ENCODE measurements at places on chromosomes 12 and 14.

DNA sequence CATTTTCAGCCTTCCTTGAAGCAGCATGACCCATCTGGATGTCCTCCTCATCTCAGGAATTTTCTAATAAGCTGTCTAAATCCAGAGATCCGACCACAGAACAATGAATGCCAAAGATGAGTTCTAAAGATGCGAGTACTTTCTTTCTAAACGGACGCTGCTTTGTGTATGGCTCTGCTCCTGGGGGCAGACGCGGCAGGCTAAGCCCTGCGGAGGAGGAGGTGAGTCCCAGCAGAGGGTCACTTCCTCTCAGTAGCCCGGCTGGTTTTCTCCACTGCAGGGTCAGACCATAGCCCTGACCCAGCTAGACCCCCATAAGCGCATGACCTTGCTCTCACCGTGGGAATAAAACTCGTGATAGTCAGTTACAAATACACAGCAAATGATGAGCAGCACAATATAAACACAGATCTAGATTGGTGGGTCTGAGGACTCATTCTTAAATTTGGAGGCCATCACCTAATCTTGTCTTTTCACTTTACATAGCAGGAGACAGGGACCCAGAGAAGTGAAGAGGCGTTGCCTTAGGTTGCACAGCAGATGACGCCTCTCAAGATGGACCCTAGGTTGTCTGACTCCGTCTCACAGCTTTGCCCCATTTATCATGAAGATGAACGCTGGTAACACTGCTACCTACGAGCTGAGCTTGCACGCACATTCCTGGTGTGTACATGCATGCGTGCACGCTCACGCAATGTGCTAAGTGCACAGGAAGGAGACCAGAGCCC, 16.6 kb downstream of the SSH1 start:
- DNase-seq: no peak

GRCh38 chr12:50132505-50133135, 20.6 kb downstream of the COX14 start:
- no peak for DNase-seq

GRCh38 chr12:124721501-124722162, 142.0 kb downstream of the SCARB1 start:
- no peak for DNase-seq

DNA sequence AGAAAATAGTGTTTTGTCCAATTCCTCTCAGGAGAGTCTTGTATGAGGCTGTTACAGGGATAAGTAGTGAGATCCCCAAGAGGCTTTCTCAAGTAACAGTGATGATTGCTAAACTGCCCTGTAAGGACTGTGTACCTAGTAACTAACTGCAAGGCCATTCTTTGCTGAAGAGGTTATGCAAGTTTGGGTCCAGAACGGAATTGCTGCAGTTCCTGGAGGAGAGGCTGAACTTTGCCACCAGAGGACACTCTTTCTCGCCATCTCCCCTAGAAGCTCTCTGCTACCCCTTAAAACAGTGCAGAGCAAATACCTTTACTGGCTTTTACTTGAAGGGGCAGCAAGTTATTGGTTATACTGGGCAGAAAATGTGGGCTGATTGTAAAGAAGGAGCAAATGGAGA, 180.0 kb downstream of the RBM19 start:
- DNase-seq: no peak

DNA sequence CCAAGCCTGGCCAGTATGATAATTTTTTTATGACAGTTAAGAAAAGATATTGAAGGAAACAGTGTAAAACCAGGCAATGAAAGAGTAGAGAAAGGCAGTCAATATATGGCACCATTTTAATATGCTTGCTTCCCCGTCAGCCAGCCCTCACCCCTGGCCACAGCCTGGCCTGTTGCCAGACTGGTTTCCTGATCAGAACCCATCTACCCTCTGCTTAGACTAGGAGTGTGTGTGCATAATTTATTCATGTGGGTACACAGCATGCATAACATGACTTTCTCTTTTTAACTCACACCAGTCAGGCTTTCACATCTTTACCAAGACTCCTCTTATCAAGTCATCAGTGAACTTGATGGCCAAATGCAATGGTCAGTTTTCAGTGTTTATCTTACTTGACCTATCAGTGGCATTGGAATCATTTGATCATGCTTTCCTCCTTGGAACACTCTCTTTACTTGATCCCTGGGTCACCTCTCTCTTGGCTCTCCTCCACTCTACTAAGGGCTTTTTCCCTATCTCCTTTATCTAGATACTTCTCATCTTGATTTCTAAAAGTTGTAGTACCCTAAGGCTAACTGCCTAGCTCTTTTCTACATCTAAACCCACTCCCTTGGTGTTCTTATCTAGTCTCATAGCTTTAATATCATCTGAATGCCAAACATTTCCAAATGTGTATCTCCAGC, 10.0 kb upstream of the GPR19 start:
- no peak for DNase-seq

DNA sequence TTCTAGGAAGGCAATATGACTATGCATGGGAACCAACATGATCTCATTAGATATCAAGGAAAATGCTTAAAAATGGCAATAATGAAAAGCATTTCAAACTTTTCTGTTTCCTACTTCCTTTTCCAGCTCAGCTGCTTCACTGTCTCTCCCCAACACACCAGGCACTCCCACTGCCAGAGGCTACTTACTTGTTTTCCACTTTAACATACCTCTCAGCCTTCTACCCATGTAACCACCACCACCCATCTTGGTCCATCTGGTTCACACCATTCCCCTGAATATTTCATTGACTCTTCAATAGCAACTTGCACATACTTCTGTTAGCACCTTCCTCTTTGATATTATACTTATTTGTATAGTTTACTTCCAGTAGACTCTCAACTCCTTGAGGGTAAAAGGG, 168.3 kb upstream of the NPAS3 start:
- DNase-seq: no peak

DNA sequence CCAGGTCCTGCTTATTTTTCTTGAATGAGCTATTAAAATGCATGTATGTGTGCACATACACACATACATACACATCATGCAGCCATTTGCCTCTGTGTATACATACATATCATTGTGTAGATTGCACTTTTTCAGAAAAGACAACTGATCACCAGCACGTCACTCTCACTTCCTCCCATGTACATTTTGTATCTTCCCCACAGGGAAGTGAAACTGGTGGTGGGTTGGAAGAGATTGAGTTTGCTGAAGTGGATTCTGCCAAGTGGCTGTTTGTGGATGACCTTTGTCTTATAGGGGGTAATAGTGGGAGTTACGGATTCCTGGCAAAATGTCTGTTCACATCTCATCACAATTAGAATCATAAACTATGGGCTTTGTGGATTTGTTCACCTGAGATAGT, 448.6 kb downstream of the RAD51B start:
- no peak for DNase-seq

- DNase-seq: no peak
Measured at GRCh38 chr12:119990382-119990874, 1.4 kb downstream of the BICDL1 start.

GRCh38 chr12:100820314-100820713, 25.7 kb downstream of the ANO4 start:
- no peak for DNase-seq

DNA sequence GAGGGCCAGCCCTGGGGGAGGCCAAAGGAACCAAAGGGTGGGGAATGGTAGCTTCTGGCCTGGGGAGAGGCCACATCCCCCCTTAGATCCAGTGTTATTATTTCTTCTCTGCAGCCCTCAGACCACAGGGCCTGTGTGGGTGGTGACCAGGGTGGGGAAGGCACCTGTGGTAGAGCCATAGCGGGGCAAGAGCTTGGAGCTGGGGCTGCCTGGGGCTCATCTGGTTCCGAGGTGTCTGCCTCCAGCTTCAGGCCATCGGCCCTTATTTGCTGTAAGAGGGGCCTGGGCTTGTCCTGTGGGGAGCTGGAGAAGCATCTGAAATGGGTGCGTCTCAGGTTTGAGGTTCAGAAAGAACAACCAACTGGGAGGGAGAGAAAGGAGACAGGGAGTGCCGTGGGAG, 2.1 kb upstream of the B3GNT4 start:
- DNase-seq: no peak

GRCh38 chr14:88204221-88204620, 118.8 kb downstream of the KCNK10 start:
- no peak for DNase-seq

- DNase-seq: no peak
Measured at GRCh38 chr12:24111086-24111485, 161.6 kb upstream of the SOX5 start.

DNA sequence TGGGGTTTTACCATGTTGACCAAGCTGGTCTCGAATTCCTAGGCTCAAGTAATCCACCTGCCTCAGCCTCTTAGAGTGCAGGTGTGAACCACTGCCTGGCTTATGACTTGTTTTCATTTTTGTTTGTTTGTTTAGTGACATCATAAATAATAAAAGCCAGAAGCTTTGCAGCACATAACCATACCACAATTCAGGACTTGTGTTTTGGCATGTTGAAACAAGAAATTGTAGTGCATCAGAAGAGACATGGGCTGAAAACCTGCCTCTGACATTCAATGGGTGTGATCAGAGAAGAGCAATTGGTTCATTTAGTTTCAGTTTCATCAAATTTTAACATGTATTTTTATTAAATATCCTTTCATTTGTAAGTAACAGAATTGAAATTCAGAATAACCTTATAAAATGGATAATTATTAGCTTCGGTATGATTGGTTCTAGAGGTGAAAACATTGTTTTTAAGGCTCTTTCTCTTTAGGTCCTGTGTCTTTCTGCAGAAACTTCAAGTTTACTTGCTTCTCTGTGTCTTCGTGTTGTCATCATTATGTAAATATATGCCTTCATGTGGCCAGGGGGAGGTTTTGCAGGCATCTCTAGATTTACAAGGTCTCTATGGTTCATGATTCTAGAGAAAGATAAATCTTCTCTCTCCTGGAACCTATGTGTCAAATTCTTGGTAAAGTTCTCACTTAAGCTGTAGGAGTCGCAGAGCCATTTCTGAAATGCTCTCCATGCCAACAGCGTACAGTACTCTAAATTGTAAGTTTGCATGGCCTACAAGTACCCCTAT, 312.0 kb downstream of the KCNC2 start:
- DNase-seq: no peak

DNA sequence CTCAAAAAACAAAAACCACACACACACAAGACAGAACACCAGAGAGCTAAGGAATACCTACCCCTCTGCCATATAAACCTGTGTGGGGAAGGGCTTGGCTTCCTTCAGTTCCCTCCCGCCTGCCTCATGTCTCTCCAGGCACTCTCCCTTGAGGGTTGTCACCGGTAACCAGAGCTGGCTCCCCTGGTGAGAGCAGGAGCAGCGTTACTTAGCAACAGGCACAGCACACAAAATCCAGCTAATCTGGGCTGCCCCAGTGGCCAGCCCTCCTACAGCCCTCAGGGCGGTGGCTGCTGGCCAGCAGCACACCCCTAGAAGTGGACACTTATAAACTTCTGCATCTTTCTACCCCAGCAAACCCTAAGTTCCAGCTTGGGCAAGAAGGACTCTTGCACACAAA, 21.6 kb upstream of the NR4A1 start:
- no peak for DNase-seq
